Stromal cell of bone marrow (primary cell): ENCODE measurements at places on chromosomes 3 and 15.

GRCh38 chr15:32952901-32953532, 235.2 kb downstream of the GREM1 start:
- DNase-seq = no peak

DNA sequence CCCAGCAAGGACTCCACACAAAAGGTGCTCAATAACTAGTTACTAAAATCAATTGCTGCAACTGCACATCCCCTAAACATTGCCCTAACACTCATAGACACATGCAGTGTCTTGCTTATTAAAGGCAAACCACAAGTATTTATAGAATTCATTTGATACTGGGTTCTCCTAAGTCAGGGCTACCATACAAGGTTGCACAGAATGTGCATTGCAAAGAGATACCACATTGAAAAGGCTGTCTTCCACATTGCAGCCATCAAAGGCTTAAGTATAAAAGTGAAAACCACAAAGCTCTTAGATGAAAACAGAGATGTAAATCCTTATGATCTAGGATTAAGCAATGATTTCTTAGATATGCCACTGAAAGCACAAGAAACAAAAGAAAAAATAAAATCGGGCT, 33.6 kb upstream of the TOPAZ1 start:
- no peak for DNase-seq

- DNase-seq = no peak
Measured at GRCh38 chr15:47762621-47763020, 45.3 kb downstream of the SEMA6D start.

- peak; percentile 49 for DNase-seq
Measured at GRCh38 chr3:185958626-185959025, 20.8 kb upstream of the TRA2B start.

DNA sequence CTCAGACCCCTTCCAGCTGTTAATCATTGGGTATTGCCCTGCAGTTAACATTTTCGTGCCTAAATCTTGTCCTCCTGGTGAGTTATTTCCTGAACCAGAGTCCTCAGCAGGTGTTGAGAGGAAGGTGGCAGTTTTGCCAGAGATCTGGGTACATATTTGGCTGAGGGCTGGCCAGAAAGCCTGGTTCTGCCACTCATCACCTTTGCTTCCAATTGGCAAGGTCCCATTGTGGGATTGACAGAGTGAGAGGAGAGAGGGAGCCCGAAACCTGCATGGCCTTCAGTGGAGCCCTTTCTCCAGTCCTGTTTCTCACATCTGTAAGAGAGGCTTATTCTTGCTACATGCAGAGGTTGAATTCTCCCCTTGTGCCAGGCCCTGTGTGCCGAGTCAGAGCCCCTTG, 8.9 kb upstream of the TKT start:
- no peak for DNase-seq

DNA sequence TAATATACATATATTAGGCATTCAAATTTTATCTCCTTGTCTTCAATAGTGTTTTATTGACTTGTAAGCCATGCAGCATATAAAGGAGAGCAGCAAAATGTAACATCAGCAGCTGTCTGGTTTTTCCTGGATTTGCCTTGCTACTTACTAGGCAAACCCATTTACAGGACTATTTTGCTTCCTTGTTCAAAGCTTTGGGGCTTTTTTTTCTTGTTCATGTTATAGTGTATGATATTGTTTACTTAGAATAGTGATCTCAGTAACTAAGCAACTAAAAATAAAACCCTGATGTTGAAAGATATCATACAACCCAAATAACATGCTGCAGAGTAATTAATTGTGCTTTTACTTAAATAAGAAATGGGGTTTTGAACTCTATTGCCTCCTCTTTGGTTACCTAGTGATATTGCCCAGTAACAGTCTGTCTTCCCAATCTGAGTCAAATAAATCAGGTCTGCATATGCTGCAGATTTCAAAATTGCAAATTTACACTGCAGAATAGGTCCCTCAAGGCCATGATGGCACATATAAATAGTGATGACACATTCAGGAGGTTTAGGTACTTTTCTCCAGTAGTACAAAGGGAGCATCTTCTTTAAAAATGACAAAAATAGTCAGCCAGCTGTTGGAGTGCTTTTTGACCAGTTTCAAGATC, 578.1 kb upstream of the NECTIN3 start:
- DNase-seq = no peak

- no peak for DNase-seq
Measured at GRCh38 chr3:8069471-8069870, 432.2 kb upstream of the LMCD1 start.

DNA sequence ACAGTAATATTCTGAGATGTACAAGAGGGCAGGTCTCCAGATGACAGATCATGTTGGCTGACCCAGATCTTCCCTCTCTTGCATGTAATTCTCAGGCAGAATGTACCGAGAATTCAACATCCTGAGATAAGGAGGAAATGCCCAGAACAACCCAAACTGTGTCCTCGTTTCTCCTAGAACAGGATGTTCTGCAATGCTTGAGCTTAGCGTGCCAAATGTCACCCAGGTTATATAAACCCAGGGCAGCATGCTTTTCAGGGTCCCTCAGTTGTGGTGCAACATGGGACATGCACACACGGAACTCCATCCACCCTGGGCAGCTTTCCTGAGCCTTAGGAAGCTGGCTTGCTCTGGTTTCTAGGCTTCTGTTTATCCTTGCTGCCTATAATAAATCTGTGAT, 102.1 kb upstream of the CMC1 start:
- DNase-seq = no peak

- no peak for DNase-seq
Measured at GRCh38 chr3:183427876-183428446, 458 bp downstream of the MCF2L2 start.

GRCh38 chr3:66662894-66663293, 162.1 kb upstream of the LRIG1 start:
- no peak for DNase-seq

DNA sequence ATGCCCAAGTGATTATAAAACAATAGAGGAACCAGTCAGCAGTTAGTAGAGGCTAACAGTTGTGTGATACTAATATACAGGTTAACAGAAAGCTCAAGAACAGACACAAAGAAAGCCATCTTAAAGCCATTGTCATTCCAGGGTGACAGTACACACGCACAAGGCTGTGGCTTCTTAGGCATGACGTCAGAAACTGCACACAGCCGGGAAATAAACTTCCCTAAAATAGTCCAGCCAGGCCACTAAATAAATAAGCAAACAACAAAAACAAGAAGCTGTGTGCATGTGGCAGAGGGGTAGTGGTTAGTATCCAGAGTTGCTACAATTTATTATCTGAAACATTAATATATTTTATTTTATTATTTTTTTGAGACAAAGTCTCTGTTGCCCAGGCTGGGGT, 49.8 kb downstream of the PPCDC start:
- DNase-seq = no peak

- peak; percentile 76 for DNase-seq
Measured at GRCh38 chr3:149395107-149396089, 17.9 kb upstream of the TM4SF1 start.

- DNase-seq = no peak
Measured at GRCh38 chr3:86790884-86791549, 199.9 kb downstream of the VGLL3 start.

DNA sequence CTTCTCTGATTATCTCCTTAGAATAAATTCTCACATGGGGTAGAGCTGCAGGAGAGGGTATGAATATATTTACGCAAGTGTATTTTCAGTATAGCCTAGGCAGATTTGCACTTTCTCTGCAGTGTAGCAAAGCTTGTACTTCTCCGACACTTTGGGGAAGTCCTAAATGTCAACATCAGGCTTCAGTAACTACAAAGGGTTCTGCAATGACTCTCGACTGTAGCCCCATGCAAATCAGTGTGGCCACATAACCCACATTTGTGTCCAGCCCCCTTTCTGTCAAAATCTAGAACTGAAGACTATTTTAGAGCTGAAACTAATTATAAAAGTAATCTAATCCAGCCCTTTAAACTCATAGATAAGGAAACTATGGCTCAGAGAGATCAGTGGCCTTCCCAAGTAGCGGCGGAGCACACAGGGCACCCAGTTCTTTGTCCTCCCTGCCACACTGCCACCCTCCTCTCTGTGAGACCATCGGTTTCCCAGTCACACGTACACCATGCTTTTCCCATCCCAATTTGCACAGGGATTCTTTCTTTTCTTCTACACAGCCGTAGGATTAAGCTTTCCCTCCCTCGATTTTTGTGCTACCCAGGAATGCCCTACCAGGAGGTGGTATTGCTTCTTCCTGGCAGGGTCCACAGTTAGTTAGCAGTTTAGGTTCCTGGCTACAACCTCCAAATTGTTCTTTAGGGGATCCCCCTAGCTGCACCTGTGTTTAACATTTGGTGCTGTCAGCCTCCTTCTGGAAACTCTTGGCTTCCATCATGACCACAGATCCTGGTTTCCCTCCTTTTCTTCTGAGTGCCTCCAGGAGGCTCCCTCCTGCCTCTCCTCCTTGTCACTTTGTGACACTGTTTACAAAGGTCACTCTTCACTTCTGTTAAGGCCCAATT, 22.9 kb downstream of the MRAS start:
- DNase-seq = no peak

GRCh38 chr3:193871220-193871485, 264.8 kb upstream of the HES1 start:
- no peak for DNase-seq

DNA sequence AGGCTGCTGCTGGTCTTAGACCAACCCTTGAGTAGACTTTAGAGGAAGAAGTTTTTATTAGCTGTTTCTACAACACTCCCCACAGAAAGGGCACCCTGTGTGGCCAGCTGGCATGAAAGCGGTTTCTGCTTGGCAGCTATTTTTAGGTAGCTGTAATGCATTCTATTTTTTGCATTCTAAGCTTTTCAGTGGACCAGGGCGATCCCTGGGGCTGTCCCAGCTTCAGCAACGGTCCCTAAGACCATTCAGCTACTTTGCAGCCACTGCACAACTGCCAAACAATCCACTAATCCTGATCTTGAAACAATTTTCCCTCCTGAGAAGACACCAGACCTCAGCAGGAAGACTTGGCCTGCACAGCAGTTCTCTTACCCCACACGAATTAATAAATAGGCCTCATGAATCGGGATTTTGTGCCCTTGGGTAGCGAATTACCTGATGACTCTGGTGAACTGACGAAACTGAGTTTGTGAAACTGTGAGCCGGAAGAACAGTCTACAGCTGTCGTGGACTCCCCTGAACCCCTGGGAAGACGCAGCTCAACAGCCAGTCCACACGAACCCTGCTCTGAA, 14.6 kb upstream of the TFRC start:
- no peak for DNase-seq

- no peak for DNase-seq
Measured at GRCh38 chr3:35537265-35537664, 102.1 kb upstream of the ARPP21 start.

GRCh38 chr15:44450172-44450571, 22.7 kb downstream of the CTDSPL2 start:
- no peak for DNase-seq

DNA sequence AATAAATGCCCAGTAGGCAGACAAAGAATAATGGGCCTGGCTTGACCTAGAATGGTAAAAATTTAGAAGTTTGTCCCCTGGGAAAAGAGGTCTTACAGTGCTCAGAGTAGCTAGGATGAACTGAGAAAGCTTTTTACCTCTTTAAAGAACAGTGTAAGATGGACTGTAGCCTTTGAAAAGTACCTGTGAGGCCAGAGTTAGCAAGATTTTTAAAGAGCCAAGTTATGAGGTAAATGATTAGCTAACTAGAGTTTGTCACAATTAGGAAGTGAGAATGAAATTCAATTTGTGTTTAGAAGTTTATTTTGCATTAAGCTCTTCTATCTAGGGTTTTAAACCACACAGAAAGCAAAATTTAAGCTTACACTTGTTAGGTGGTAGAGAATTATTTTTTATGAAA, 480.9 kb downstream of the ZIC1 start:
- DNase-seq = no peak

DNA sequence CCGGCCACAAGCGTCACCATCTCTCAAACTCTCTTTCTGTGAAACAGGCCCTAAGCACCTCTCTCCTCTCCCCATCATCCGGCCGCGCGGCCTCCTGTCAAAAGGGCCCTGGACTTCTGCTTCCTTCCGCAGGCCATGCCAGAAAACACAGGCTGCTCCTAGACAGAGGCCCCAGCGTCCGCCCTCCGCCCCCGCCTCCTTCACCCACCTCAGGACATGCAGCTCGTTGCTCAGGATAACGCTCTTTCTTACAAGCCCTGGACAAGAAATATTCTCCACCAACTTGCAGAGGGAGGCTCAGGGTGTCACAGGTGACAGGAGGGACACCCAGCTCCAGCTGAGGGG, 212.0 kb downstream of the XXYLT1 start:
- no peak for DNase-seq

- DNase-seq = no peak
Measured at GRCh38 chr3:39408493-39409372, 2.2 kb downstream of the RPSA start.

DNA sequence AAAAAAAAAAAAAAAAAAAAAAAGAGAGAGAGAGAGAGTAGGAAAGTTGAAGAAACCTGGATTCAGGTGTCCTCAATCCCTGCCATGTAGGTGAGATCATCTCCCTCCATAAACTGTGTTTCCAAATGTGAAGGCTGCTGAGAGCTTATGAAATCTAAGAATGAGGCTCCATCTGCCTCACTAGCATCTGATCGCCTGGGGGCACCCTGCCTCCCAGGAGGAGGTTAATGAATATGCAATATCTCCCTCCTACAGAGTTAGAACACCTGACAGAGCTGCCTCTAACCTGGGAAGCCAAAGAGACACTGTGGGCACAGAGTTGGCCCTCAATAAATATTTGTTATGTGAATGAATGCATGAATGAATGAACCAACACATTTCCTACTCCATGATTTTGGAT, 23.8 kb upstream of the ZNF148 start:
- DNase-seq = no peak

GRCh38 chr15:61489571-61489970, 260.5 kb upstream of the RORA start:
- DNase-seq = peak; percentile 62

DNA sequence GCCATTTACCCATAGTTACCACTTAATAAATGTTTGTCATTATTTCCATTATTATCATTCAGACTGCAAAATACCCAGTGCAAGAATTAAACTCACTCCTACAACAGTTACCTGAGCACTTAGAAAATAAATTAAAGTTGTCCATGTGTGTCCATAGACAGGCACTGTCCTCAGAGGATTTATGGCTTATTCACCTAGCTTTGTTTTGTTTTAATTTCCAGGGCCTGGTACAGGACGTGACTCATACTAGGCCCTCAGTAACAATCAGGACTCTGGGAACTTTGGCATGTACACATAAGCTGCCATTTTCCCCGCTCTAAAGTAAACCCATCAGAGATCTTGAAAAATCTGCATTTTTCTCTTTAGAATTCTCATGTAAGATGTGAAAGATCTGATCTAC, 458.5 kb upstream of the ARRDC4 start:
- DNase-seq = no peak

DNA sequence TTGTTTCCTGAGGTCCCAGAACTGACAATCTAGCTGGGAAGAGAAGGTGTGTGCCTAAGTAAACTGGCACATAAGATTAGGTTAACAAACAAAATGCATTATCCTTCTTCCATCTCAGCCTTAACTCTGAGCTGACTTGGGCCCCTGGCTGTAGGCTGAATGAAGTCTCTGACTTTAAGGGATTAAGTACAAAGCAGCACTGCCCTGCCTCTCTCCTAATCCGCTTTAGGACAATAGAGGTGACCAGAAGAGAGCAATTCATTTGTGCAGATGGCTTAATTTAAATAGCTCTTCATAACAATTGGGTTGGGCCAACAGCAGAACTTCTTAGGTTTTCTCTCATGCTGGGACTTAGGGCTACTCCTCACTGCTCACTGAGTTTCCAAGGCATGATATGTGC, 181.6 kb upstream of the SOX14 start:
- DNase-seq = no peak

- no peak for DNase-seq
Measured at GRCh38 chr3:194278186-194278845, 72.8 kb downstream of the CPN2 start.

- no peak for DNase-seq
Measured at GRCh38 chr3:37107846-37108245, 66.5 kb downstream of the LRRFIP2 start.
